Renal cortex interstitium (tissue), 15 donors: ENCODE measurements at places on chromosomes 13 and 19. TPM values are rescaled to one million over a fixed set of nuclear protein-coding genes. Genes with fewer than 3 reads are reported as not detected.

Gene ZNF99
- 0.34 TPM for polyA plus RNA-seq

Gene CLEC4G
- polyA plus RNA-seq: not detected

Gene ZNF578
- polyA plus RNA-seq: 11.6 TPM

Gene SIGLEC14
- polyA plus RNA-seq: 0.64 TPM

DNA sequence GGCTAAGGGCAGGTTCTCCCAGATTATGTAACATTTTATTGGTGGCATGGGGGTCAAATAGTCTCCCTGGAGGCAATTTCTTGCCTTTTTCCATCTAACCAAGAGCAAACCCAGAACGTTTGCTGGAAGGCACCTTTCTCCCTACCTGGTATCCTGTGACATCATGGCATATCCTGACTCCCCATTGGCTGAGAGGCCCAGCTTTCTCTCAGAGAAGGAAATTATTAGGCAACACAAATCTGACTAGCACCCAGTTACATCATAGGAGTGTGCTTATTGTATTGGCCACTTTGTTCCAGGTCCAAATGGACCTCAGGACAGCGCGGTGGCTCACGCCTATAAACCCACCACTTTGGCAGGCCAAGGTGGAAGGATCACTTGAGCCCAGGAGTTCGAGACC, 13.0 kb downstream of the NTN5 start:
- DNase-seq: no peak

DNA sequence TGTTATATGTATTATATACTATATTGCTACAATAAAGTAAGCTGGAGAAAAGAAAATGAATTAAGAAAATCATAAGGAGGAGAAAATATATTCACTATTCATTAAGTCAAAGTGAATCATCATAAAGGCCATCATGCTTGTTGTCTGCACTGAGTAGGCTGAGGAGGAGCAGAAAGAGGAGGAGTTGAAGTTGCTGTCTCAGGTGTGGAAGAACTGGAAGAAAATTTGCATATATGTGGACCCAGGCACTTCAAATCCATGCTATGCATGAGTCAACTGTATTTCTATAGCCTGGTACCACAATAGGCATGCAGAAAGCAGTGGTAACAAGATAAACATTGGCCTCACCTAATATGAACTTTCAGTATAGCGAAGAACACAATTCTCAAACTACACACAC, 135.9 kb upstream of the SGCG start:
- DNase-seq: no peak

DNA sequence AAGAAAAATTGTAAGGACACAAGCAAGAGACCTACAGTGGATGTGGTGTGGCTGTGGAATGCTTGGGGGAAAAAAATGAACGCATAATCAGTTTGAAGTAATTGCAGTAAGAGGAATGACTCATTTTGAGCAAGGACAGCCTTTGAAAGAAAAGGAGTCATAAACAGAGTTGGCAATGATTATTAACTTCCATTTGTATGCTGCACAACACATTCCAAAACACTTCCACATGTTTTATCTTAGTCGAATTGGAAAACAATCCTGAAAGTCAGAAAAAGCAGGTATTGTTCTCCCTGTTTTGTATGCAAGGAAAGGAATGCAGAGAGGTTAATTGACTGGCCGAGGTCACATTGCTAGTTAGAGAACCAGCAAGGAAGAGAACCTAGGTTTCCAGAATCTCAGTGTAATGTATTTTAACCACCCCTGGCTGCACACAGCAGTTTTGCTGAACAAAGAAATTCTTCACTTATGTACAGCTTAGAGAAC, 630.0 kb upstream of the MIR17HG start:
- peak; percentile 36 for DNase-seq

DNA sequence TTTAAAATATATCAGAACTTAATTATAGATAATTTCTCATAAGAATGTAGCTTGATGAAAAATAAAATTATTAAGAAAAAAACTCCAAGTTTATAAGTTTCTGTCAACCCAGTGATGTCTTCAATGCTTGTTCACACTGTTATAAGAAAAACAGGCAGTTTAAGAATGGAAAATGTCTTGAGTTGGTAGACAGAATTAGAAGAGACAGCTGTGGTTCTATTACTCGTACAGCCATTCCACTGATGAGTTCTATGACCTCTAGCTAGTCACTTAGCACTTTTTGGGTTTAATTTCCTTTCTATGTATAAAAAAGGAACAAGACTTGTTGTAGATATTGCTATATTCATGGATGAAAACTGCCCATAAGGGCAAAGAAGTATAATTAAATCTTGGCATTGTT, 1013.1 kb upstream of the ATXN8OS start:
- no peak for DNase-seq

GRCh38 chr13:113930671-113931637, 42.9 kb downstream of the C13orf46 start:
- DNase-seq: no peak

DNA sequence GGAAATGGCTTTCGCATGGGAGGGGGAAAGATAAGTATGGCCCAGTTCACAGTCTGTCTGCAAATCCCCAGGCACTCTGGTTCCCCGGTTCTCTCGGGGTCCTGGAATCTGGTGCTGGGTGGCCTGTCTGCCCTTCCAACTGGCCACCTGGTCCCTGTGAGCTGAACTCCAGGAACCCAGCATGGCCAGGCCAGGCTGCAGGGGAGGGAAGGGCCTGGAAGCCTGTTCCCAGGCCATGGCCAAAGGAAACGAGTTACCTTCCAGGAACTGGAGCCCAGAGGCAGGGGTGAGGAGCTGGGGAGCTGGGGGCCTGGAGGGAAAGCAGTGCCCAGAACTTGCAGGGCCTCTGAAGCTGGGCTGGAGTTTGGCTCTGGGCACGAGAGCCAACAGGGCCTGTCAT, 19.1 kb upstream of the PNMA8C start:
- no peak for DNase-seq

DNA sequence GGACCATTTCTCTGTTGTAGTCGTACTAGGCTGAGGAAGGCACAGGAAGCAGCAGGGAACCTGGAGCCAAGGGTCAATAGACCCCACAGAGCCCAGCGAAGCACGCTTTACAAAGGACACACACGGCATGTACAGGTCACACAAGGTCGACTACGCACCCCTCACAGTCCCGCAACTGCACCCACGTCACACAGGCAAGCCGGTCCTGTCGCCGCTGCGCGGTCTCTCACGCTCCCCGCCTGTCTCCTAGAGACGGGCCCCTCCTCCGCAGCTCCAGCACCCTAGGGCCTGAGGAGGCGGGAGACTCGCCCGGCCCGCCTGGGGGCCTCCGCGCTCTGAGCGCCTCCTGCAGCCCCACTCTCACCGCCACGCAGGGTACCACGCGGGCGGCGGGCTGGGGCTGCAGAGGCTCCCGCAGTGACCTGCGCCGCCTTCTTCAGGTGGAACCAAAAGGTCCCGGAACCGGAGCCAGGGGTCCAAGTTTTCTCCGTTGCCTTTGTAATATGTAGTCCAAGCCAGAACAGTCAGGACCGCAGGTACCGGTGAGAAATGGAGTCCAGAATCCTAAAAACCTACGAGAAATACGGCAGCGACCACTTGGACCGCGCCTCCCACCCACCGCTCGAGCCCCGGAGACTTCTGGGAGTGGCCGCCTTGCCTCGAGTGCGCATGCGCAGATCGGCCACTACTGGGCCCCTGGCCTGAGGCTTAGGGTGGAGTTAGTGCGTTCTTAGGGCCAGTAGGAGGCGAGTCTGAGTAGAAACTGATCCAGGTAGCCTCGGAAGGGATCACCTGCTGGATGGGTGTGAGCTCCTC, at the start of gene ZNF607:
Gene ZNF607, minus strand, starts transcription at position 651 of the 816 bp plus-strand sequence. CDS start 8,143 bp downstream, outside the sequence.
- DNase-seq: peak; percentile 90
